ENCODE measurements at places on chromosomes 2 and 18.

DNA sequence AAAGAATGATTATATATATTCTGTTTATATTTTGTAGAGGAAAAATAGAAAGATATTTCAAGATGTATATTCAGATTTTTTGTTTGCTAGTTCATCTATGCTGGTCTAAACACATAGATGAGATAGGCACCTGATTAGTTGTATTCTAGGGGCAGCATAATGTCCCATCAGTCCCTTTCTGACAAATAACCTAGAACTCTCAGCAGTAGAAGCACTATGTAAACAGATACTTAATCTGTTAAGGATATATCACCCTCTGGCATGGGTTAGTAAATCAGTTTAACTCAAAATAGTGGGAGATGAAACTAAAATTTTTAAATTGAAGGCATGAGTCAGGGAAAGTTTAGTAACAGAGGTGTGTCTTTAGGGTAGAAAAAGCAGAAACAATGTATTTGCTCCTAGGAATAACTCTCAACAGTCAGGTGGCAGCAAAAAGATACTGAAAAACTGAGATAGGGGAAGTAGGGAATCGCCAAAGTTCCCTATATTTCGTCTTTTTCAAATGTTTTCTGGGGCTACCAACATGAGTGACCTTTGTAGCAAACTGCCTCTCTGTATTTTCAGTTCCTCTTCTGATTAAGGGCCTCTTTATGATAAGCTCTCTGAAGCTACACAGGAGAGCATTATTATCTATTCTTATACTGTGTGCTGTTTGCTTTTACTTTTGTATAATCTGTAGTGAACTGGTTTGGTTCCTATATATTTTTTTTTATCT, 5.7 kb downstream of the PPP1R1C start:
- no peak for DNase-seq

- DNase-seq, result no peak
These were observed 96.5 kb downstream of the PTGR3 start for GRCh38 chr18:75112186-75113096.

- no peak for DNase-seq
These were observed 144.1 kb upstream of the STK17B start for GRCh38 chr2:196315388-196316049.

DNA sequence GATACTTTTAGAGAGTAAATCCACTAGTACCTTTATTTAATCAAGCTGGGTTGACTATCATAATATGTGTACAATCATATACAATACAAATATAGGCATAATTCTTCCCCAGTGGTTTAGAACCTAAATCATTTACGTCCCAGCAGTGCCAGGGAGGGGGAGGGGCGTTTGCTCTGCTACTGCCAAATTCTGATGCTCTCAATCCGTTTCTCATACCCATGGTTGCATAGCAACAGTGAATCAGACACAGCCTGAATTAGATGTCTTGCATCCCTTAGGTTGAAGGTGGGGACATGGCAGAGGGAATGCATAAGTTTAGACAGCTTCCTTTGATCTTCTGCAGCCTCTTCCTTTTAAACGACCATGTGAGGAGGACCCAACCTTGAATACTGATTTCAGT, 135.4 kb downstream of the ABCA12 start:
- DNase-seq, result no peak

DNA sequence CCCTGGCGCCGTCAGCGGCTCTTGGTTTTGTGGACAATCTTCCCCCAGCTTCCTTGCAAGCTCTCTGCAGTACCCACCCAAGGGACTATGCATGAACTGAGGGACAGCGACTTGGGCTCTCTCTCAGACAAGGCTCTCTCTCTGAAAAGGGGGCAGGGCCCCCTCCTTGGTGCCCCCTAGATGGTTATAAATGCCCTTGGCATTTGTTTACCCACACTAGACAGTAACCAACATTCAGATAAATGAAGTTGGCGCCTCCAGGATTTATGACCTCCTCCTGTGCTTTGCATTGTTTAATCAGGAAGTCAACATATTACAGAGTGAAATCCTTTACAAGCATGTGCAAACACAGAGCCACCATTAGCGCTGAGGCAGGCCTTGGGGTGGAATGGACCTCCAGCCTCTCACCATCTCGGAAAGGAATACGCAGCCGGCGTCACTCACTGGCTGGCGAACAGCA, 547.4 kb upstream of the ID2 start:
- no peak for DNase-seq

GRCh38 chr2:192011196-192011595, 164.3 kb upstream of the CAVIN2 start:
- no peak for DNase-seq

GRCh38 chr18:22521026-22521707, 103.5 kb upstream of the CTAGE1 start:
- DNase-seq, result no peak

DNA sequence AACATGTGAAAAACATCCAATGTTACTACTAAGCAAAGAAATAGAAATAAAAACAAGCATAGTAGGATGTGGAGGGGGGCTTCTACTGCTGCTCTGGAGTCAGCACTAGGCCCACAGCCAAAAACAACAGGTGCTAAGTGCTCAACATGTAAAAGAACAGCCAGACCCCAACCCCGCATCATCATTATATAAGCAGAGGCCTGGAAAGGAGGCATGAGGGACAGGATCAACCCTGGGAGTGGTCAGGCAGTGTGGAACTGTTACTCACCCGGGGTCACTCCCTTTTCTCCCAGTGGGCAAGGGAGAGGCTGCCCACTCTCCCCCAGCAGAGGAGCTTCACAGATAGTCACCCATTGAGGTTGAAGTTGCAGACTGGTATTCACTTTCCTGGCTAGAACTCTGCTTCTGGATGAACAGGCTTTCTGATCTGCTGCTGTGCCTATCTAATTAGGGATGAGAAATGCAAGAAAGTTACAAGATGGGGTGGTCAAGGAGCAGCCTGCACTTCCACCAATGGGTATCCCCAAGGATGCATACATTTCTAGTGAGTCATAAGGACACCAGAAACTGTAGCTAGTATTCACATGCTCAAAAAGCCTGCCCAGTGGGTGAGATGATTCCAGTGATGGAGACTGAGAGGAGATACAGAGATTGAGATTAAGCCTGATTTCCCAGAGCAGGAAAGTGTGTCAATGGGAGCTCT, 480.1 kb upstream of the TCF4 start:
- DNase-seq, result no peak

DNA sequence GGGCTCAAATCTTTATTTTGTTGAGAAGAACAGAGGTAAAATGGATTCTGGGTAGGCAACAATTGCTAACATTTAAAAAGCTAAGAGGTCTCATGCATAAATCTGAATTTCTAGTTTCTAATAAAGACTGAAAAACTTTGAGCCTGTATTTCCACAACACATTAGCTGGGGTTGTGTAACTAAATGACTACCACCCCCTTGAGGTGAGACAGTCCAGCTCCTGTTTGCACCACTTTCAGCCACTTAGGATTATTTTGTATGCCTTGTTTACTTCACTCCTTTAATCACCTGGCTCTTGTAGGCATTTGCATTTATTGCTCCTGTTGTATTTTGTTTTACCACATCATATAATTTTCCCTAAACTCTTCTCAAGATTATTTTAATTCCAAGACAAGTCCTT, 376.6 kb downstream of the PTH2R start:
- DNase-seq, result no peak

DNA sequence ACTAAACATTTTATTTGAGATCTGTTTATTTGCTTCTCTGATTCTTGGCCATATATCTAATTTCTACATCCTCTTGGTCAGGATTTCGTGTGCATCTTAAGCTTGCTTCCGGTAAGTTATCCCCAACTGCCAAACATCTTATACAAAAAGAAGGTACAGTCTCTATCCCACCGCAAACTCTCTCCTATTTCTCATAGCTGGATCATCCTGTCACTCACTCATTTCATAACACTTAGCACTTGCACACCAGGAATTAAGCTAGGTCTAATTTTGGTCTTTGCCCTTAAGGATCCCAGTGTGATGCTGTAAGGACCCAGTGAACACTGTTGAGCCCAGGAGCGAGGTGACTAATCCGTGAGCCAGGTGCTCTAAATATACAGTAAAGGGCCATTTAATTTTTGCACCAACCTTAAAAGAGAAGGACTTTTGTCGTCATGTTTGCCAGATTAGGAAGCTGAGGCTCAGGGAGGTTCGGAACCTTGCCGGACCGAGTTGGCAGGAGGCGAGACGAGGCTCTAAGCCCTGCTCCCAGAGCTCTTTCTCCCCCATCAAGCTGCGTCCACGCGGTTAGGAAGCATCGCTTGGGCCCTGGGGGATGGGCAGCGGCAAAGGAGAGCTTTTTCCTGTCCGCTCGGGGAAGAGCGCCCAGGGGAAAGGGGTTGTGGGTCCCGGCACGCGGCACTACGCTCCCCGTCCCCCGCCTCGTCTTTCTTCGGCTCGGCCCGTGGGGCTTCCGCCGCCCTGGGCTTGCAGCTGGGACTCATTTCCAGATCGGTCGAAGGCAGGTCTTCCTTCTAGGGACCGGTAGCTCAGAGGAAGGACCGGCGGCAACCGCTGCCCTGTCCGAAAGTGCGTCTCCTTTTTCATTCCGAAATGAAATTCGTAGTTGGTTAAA, 4.1 kb upstream of the ITPRIPL1 start:
- no peak for DNase-seq

DNA sequence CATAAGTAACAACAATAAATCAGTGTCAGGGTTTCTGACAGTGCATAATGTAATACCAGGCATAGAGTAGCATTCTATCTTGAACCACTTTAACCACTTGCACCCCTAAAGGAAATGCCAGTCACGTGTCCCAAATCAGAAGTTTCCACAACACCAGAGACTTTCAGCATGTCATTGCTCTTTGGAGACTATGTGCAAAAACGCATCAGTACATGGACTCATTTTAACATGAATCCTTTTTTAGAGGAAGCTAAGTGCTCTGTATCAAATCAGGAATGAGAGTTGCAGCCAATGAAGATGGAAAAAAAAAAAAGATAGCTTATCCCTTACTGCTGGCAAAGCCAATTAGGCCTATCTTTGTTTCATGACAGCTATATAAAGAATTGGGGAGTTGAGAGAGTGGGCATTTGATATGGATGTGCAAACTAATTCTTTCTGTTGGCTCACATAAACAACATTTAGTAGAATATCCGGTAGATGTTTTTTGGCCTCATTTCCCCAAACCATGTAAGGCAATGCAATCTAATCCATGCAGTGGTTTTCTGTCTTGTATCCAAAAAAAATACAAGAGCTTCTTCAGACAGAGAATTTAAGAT, 353.1 kb downstream of the IRS1 start:
- DNase-seq, result no peak

GRCh38 chr2:121254748-121255147, 30.3 kb downstream of the TFCP2L1 start:
- DNase-seq, result no peak

- no peak for DNase-seq
These were observed 24.4 kb upstream of the GAREM2 start for GRCh38 chr2:26148501-26148900.

DNA sequence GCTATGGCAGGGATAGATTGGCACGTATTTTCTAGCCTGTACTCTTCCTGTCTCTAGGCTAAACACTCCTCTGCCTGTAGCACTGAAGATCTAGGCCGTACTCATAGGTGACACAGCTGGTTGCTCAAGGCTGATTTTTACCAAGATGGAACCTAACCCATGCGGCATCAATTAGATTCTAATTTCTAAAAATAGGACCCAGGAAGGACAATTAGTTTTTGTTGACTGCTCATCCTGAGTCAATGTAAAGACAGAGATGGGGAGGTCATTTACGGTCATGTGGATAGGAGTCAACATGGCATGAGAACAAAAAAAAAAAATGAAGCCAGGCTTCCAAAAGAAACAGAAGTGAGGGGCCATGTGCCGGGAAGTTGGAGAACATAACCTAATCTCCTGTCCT, 360.7 kb upstream of the ETAA1 start:
- no peak for DNase-seq

DNA sequence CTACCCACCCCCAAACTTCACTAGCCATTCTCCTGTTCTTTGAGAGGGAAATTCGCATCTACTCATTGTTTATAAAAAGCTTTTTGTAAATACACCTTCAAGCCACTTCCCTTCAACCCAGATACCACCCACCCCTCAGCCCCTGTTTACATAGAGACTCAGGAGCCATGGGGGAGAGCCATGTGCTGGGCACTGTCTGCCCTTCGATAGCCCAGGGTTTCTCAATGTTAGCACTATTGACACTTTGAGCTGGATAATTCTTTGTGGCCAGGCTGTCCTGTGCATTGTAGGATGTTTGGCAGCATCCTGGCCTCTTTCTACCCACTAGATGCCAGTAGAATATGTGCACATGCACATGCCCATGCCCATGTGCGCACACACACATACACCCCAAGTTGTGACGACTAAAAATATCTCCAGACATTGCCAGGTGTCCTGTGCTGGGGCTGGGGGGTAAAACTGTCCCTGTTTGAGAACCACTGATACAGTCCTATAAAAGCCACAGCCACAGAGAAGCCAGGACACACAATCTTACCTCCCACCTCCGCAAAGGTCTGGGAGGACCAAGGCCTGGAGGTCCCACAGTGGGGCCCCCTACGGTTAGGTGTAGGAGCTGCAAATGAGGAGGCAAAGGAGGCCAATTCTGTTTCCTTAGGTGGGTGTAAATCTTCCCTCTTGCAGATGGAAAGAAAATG, 44.5 kb upstream of the ASPRV1 start:
- no peak for DNase-seq

DNA sequence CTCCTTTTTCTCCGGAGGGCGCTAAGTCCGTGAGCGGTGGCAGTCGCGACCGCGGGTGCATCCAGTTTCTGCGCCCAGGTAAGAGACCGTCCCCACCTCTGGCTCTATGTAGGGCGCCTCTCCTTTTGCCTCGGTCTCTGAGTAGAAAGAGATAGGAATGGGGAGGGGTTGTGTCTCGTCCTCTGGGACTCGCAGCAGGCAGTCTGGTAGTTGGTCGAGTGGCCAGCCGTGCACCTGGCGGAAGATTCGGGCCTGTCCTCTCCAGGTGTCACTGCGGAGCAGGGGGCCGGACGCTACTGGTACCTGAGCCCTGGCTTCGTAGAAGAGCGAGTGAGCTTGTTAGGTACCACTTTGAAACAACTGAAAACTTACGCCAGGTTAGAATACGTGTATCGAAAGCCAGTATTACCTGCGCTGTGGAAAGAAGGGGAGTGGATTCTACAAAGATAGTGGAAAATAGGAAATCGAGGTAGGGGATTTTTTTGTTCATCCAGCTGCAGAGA, 403 bp downstream of the MAP2 start:
- no peak for DNase-seq

DNA sequence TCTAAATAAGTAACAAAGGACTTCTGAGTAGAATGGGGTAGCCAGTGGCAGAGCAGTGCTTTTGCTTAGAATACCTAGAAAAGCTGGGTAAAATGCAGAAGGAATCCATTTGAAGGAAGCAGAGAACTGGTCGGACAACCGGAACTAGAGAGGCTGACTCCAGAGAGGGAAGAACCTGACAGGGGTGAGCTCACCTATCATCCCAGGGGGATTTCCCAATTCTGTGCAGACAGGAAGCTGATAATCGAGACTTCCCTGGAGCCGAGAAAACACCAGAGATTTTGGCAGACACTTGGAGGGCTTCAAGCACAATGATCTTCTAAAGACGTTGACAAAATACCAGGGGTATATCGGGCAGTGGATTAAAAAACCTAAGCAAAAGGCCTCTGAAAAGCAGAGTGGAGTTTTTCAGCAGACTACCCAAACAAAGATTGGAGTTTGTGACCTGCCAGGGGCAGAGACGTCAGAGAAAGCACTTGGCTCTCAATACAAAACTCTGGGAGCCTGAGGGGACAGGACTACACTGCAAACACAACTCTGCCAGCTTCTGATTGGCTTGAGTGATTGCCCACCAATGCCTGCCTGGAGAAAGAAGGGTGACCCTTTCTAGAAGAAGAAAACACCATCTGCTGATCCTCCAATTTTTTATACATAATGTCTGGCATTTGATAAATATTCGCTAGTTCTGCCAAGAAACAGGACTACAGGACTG, 67.5 kb upstream of the TTN start:
- no peak for DNase-seq

All from stimulated activated naive CD8-positive, alpha-beta T cell treated with anti-CD3 and anti-CD28 coated beads, Interleukin-15, amount 100 ng/mL, for 72 hours (primary cell).